ENCODE measurements at places on chromosomes 7 and 10.

DNA sequence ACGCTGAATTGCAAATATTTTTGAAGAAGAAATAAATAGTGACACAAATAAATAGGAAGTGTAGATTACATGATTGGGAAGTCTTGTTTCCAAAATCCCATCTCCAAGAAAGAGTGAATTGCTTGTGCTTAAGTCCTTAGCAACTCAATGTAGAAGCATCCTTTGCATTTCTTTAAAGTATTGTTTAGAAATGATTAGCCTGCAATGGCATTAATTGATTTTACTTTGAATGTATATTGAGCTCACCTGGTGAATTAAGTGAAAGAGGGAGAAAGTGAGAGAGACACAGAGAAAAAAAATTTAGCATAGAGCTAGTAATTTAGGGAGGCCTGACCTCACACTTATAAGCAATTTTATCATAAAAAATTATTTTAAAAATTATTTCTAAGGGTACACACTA lies 49.0 kb upstream of the PCLO start:
- DNase-seq, result no peak

- DNase-seq, result no peak
Observed at GRCh38 chr7:37061849-37062559, 337.7 kb upstream of the AOAH start.

DNA sequence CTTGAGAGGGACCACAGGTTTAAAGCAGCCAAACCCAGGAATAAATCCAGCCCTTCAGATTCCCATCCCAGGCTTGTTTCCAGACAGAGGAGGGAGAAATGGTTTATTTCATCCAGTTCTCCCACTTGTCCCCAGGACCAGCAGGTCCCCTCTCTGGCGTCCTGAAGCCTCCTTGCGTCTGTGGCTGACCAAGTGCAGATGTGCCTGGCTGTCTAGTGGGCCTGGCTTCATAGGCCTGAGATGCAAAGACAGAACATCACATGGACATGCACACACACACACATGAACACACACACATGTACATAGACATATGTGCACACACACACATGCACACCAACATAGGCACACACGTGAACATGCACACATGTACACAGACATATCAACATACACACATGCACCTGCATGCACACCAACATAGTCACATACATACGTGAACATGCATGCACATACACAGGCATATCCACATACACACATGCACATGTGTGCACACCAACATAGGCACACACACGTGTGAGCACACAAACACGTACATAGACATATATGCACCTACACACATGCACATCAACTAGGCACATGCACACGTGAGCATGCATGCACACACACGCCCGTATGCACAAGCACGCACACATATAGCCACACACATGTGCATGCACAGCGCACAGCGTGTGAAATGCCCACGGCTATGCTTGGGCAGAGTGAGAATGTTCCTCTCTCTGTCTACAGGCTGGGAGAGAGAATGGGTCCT lies 10.7 kb downstream of the FOXL3 start:
- no peak for DNase-seq

DNA sequence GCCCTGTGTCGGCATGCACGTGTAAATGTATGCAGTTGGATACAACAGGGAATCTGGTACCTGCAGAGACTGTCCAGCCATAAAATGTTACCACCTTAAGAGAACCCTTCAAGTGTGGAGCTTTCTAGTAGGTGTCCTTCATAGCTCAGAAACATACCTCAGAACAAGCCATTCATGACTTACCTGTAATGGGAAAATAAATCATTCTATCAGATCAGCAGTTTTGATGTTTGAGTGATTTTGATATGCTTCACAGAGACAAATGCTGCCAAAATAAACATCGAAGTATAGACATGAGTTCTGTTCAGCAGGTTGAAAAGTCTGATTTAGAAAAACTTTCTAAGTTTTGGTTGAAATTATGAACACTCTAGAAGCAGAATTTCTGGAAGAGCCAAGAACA lies 33.5 kb upstream of the UMAD1 start:
- no peak for DNase-seq
